ENCODE measurements at places on chromosomes 3 and 15.

DNA sequence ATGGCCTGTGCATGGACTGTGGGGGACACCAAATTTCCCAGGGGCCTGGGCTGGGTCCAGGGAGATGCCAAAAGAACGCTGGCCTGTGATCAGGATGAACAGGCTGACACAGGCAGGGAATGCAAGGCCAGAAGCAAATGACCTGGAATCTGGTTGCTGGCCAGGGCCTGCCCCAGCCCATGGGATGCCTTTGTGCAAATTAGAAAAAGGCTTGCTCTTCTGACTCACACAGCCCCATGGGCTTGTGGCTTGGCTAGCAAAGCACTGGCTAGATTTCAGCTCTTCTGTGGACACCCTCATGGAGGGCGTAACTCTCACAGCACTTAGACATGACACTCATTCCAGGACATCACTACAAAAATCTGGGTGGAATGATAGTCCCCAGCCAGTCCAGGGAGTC is 356.0 kb downstream of the SHQ1 start:
- no peak for DNase-seq

DNA sequence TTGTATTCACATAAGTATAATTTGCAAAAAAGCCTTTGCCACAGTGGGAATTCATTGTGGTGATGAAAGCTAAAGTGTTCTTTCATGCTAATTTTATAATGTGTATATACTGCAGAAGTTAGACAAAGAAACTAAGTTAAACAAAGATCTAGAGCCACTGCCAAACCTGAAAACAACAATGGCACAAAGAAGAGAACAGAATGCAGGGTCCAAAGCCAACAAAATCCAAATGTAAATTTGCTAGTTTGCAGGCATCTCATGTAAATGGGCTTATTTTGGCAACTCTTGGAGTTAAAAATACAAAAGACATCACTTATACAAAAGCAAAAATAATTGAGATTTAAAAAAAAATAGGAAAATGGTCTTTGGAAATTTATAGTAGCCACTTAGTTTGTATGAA is 123.0 kb downstream of the TCF12 start:
- no peak for DNase-seq

DNA sequence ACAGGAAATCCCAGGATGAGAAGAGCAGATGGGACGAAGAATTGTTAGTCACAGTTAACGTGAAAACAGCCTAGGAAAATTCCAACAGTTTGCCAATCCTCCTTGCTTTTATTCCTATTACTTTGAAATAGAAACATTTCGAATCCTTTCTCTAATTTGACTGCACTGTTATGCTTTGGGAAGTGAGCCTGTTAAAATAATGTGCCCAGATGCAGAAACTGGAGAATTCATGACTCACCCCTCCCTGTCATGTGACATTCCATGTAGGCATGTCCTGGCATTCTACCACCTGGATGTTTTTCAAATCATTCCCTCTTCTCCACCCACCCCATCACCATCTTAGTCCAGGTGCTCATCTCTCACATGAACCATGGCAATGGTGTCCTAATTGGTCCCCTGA is 107.3 kb downstream of the MINAR1 start:
- DNase-seq, result no peak

DNA sequence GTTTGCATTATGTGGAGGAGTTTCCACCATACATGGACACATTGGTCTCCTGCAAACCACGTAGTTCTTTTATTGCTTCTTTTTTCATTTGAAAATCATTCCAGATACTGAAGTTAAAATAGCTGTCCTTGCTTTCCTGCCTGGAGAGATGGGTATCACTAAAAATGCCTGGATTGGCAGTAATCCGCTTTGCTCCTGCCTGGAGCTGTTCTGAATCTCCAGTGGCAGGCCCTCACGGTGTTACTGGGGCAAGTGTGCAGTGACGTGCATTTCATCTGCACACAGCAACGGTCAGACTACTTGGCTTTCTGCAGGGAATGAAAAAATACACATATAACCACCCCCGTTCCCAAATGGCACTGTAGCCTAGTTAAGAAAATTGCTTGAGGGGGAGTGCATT is 272.9 kb downstream of the IL5RA start:
- DNase-seq, result no peak

DNA sequence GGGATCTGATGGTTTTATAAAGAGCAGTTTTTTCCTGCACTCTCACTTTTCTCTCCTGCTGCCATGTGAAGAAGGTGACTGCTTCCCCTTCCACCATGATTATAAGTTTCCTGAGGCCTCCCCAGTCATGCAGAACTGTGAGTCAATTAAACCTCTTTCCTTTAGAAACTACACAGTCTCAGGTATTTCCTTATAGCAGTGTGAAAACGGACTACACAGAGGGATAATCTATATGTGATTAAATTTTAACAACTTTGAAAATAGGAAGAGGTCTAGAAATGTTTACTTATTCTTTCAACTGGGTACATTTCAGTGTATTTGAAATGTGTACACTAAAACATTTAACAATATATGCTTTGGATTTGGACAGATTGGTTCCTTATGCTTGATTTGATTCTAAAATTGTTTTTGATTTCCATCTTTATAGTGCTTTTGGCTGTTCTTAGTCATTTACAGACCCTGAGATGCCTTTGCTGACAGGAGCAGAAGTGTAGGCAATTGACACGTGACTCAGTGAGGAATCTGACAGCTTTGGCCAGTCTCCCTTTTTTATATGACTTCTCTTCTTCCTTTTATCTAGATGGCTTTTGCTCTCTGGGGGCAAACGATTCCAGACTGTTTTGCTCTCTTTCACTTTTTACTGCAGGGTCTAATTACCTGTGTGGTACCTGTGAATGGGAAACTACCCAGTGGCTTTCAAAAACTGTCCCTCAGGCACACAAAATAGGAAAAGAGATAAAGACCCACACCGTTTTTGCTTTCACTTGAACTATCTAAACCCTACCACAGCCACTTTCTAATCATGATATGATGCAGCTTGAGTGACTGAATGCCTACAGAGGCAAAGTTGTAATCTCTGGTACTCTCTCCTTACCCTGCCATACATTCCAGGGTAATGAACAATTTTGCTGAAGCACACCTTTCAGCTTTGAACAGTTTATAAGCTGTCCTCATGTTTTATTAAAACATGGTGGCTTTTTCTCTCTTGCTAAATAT is 422.6 kb downstream of the ROBO1 start:
- DNase-seq, result no peak

- no peak for DNase-seq
Measured at GRCh38 chr3:41681479-41681878, 280.4 kb downstream of the ULK4 start.
